NCI-H2107 (cell line): ENCODE measurements at places on chromosomes 7 and 10.

GRCh38 chr7:24576171-24577025 is 3.1 kb downstream of the PALS2 start:
- DNase-seq: peak; percentile 51

DNA sequence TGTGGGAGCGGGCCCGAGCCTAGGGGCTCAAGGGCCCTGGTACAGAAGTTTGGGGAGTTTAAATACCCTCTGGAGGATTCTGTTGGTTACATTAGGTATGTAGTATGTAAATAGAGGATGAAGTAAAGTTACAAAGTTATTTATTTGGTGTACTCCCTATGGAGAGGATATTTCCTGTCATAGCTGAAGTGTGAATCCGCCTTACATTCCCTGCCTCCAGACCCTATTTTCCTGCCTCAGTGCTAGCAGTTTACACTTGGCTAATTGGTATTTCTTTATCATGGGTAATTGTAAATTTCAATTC is 60.6 kb upstream of the KLF14 start:
- DNase-seq: no peak

DNA sequence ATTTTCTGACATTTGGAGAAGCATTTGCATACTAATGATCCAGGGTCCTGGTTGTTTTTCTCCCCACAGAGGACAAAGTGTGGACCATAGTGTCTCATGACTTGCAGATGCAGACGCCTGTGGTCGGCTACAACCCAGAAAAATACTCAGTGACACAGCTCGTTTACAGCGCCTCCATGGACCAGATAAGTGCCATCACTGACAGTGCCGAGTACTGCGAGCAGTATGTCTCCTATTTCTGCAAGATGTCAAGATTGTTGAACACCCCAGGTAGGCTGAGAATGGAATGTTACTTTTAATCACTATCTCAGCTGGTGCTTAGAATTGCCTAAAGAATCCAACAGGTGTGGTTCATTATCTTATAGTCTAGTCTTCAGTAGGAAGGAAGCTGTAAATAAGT is 951.5 kb upstream of the C7orf33 start:
- no peak for DNase-seq

DNA sequence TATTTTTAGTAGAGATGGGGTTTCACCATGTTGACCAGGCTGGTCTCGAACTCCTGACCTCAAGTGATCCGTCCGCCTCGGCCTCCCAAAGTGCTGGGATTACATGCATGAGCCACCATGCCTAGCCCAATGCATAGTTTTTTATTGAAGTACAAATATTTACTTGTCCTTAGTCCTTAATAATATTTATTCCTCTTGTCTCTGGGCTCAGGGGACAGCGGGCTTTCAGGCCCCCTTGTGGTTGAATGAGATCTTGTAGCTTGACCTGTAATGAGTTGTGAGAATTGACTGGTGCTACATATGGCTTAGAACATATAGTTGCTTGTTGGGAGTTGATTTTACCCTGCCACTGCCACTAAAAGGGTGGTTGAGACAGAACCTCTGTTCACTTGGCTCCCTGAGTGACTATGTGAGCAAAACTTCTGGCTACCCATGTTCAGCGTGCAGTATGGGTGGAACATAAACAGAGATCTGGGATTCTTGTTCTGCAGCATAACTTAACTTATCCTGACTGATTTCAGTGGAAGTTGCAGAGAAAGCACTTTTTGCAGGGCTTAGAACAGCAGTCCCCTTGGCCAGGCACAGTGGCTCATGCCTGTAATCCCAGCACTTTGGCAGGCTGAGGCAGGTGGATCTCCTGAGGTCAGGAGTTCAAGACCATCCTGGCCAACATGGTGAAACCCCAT is 14.9 kb downstream of the CCL26 start:
- no peak for DNase-seq

GRCh38 chr10:12707461-12708185 is 293.9 kb downstream of the CCDC3 start:
- DNase-seq: no peak

GRCh38 chr10:122044045-122044661 is 55.2 kb downstream of the TACC2 start:
- no peak for DNase-seq

DNA sequence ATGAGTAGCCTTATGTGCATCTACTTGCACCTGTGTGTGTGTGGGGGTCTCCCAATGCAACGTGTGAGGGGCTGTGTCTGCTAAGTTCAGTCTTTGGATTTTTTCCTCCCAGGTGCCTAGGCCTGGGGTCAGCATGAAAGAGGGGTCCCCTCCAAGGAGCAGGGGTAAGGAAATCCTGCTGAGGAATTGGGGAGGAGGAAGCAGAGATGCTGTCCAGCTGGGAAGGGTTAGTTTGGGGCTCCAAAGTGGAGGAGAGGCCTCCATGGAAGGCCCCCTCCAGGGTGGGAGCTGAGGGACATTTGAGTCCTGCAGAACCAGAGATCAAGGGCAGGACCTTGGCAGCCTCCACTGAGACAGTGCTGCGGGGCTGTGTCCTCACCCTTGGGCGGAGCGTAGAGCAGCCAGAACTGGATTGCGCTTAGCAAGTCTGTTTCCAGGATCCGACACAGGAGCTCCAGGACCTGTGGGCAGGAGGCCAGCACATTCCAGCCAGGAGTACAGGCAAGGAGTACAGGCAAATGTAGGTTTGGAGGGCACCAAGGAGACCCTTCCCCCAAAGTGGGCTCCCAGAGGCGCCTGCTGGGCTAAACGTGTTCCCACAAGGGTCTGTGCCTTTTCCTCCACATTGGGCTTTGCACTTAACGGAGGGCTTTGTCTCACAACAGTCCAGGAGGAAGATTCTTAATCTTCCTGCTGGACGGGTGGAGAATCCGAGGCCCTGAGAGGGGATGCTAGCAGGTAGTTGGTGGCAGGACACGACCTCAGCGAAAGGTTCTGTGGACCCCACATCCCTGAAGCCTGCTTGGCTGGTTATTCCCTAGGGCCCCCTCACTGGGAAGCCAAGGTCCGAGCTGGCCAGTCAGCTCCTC is 10.1 kb downstream of the TBATA start:
- no peak for DNase-seq

DNA sequence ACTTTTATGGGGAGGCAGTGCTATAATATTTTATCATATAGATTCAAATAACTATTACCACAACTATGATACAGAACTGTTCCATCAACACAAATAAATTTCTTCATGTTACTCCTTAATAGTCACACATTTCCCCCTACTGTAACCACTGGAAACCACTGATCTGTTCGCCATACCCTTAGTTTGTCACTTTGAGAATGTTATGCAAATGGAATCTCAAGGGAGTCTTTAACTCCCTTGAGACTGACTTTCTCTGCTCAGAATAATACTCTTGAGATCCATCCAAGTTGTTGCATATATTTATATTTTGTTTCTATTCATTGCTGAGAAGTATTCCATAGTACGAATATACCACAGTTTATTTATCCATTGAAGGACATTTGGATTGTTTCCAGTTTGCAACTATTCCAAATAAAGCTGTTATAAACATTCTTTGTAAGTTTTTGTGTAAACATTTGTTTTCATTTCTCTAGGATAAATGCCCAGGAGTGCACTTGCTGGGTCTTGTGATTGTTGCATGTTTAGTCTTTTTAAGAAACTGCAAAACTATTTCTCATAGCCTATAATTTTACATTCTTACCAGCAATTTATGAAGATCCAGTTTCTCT is 19.7 kb upstream of the PON2 start:
- DNase-seq: no peak

DNA sequence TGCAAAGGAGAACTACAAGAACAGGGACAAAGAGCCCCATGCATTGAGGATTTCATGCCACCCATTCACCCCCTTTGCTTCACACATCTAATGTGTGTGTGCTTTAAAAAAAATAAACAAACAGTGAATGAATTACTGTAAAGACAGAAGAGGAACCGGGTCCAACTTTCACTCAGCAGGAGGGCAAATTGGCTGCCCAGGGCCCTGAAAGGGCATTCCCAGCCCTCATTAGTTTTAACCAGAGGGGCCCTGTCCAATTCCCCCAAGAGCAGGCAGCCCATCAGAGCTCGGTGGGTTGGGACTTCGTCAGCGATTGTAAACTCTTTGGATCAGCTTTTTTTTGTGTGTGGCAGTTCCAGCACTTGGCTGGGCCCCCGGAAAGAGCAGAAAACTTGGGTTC is 73.6 kb upstream of the PDZD8 start:
- no peak for DNase-seq

- no peak for DNase-seq
Observed at GRCh38 chr7:156829669-156830336, 63.2 kb downstream of the LMBR1 start.

- no peak for DNase-seq
Observed at GRCh38 chr10:1308173-1308961, 252.2 kb downstream of the WDR37 start.

GRCh38 chr10:92173996-92174395 is 116.9 kb downstream of the CPEB3 start:
- no peak for DNase-seq

- no peak for DNase-seq
Observed at GRCh38 chr10:44389150-44389549, 4.3 kb upstream of the CXCL12 start.

DNA sequence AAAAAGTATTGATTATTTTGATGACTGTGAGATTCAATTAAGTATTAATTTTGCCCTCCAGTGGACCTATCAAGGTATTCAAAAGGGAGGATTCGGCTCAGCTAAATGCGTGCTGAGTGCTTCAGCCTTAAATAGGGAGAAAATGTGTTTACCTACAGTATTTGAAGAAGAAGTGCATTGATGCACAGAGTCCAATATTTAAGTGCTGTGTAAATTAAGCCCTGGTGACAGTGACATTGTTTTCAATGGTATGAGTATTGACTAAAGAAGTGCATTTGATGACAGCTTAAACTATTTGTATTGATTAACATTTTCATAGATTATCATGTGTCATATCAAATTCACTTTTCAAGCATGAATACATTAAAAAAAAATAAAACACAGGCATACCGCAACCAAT is 106.6 kb downstream of the POU6F2 start:
- no peak for DNase-seq

DNA sequence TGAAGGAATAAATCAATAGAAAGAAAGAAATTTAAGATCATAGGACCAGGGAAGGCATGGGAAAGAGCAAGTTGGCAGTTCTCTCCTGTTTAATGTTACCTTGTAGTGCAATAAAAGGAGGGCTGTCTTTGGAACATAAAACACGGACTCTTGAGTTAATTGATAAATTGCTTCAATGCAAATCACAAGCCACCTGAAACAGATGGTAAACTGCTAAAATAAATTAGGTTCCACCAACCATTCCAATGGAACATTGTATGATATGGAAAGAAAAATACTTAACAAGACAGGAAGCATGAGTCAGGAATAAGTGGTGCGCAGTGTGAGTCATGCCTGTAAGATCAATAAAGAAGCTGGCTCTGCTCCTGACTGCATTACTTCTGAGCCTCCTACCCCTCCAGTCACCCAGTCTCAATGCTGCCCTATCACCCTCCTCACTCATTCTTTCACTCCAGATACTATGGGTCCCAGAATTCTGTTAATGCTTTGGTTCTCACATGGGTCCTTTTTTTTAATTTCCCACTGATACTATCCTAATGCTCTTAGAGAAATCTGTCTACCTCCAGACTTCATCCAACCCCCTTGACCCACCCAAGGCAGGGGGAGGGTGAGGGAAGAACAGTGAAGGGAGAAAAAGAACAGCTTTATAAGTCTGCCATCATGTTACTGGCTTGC is 78.9 kb downstream of the LRRC17 start:
- no peak for DNase-seq

DNA sequence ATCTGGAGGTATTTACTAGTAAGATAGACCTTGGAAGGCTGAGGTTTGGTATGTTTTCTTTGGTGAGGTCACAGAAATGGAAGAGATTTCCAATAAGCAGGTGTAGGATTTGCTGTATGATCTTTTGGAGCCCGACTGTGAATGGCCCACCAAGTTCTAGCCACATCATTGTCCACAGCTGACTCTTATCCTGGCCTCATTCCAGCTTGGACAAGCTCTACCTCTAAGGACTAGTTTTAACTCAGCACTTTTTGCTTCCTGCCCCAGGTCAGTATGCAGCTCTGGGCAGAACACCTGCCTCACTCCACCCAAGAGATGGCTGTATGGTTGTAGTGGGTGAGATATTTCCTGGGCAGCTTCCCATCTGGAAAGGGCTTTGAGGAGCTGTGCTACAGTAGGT is 6.1 kb upstream of the CPA4 start:
- DNase-seq: no peak

GRCh38 chr7:28595076-28595475 is 182.8 kb downstream of the CREB5 start:
- no peak for DNase-seq

- peak; percentile 83 for DNase-seq
Observed at GRCh38 chr7:139777948-139778841, at the start of gene HIPK2. TSS of gene HIPK2 (minus strand) at chr7:139777998. CDS start at chr7:139777623, 375 bp downstream.
